ENCODE measurements at places on chromosomes 5 and 9. TPM values are rescaled to one million over a fixed set of nuclear protein-coding genes. Genes with fewer than 3 reads are reported as not detected.
A peak's percentile ranks its signal among the peaks of the same experiment; 100 is the strongest.

- H3K27me3 ChIP-seq = no peaks in the 10 kb centered on the region
- H3K36me3 ChIP-seq = no peaks in the 10 kb centered on the region
- H3K27ac ChIP-seq = no peak overlapping the region
- no peaks in the 10 kb centered on the region for H3K4me1 ChIP-seq
Observed at GRCh38 chr5:158286827-158287226, 427.9 kb upstream of the CLINT1 start.

DNA sequence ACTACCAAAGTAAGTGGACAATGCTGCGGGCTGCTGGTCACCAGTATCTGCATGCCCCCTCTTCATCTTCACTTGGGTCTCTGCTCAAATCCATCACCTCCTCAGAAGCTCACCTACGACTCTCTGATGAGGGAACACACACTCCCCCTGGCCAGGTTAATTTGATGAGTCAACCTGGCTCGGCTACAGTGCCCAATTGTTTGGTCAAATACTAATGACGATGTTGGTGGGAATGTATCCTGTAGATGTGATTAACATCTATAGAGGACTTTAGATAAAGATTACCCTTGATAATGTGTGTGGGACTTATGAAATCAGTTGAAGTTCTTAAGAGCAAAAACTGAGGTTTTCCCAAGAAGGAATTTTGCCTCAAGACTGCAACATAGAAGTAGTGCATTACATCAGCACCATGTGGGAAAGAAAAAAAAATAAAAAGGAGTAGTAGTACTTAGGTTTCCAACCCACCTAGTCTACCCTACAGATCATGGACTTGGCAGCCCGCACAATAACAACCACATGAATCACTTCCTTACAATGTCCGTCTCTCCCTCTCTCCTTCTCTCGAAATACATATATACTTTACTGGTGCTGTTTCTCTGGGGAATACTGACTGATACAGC, 467.3 kb downstream of the DNAH5 start:
- DNase-seq = no peak
- H3K4me1 ChIP-seq = no peaks in the 10 kb centered on the region
- H3K27ac ChIP-seq = no peak overlapping the region
- H3K4me3 ChIP-seq = no peak overlapping the region

DNA sequence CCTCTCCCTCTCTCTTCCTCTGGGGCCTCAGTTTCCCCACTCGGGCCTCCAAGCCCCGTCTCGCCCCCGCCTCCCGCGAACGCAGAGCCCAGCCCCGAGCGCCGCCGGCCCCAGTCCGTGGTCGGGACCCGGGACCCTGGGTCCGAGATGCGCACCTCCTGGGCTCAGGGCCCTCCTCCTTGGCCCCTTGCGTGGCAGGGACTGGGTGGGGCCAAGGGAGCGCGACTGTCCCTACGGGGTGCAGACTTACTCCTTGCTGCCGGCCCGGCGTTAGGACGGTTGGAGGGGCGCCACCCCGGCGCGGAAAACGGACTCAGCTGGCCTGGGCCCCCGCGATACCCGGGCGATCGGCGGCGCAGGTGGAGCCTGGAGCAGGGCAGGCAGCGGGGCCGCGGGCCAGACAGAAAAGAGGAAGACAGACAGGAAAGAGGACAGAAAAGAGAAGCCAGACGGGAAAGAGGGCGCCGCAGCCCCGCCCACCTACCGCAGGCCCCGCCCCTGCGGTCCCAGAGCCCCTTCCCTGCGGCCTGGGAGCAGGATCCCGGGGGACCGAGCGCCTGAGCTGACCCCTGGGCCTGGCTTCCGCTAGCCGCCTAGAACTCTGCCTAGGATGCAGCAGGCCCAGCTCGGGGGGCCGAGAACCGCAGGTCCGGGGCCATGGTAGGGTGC, at the start of gene GBGT1:
TSS of gene GBGT1 (minus strand) at position 411 of the 669 bp plus-strand sequence. CDS start 1,502 bp downstream, outside the sequence.
- peaks cover 22% of the 10 kb centered on the region for H3K4me1 ChIP-seq
- no peaks in the 10 kb centered on the region for H3K27me3 ChIP-seq
- no peak for DNase-seq
- H3K27ac ChIP-seq = peak within 1 kb of the TSS; percentile 34

DNA sequence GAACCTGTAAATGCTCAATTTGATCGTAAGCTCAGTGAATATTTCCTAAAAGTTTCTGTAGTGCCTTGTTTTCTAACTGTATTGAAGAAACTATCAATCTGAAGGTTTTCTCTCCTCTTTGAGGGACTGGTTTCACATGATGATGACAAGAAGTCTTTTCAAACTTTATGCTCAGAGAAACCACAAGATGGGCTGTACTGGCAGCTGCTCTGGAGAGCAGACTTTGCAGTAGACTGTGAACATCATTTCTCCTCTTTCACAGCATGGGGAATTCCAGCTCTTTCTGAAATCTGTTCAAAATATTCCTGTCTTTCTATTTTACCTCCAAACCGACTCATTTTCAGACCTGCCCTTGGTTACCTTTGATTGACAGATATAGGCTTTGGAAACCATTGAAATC, 194.4 kb downstream of the IZUMO3 start:
- no peaks in the 10 kb centered on the region for H3K27me3 ChIP-seq
- no peaks in the 10 kb centered on the region for H3K36me3 ChIP-seq
- no peaks in the 10 kb centered on the region for H3K4me1 ChIP-seq
- H3K27ac ChIP-seq = no peak overlapping the region

- no peaks in the 10 kb centered on the region for H3K36me3 ChIP-seq
- H3K27me3 ChIP-seq = no peaks in the 10 kb centered on the region
- no peak overlapping the region for H3K4me3 ChIP-seq
- no peak overlapping the region for H3K27ac ChIP-seq
Observed at GRCh38 chr5:677131-678101, 15.7 kb downstream of the TPPP start.

GRCh38 chr5:123700624-123701287, 188.8 kb downstream of the CSNK1G3 start:
- H3K4me3 ChIP-seq = no peak overlapping the region
- H3K4me1 ChIP-seq = no peaks in the 10 kb centered on the region
- no peaks in the 10 kb centered on the region for H3K36me3 ChIP-seq
- no peaks in the 10 kb centered on the region for H3K27me3 ChIP-seq
- peak; percentile 63 for DNase-seq
- H3K27ac ChIP-seq = peak overlapping the region; percentile 49

DNA sequence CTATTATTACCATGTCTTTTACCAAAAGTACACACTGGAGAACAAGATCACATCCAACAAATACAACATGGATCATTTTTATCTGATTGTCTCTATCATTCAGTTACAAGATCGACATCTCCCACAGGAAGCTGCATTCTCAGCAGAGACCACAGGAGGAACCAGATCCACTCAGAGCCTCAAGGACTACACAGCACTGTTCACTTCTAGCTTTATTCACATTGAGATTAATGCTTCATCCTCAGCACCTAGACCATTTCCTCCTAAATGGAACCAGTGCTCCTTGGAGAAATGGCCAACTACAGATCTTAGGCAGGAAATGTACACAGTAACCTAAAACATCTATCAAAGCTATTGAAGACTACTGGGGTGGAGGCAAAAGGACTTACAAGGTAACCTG, 13.3 kb upstream of the C5orf15 start:
- no peak overlapping the region for H3K4me3 ChIP-seq
- DNase-seq = no peak
- H3K4me1 ChIP-seq = peaks cover 5% of the 10 kb centered on the region

GRCh38 chr9:96082516-96083232, 207.2 kb downstream of the ERCC6L2 start:
- no peaks in the 10 kb centered on the region for H3K27me3 ChIP-seq
- DNase-seq = no peak
- H3K27ac ChIP-seq = no peak overlapping the region

Gene GARIN3
- not detected for total RNA-seq

Gene TSC1
- total RNA-seq = 27.4 TPM

Gene EFNA5
- total RNA-seq = 30.5 TPM
